ENCODE measurements at places on chromosomes 16 and 17.

GRCh38 chr16:88015806-88016140 is 64.5 kb downstream of the BANP start:
- DNase-seq, result no peak

DNA sequence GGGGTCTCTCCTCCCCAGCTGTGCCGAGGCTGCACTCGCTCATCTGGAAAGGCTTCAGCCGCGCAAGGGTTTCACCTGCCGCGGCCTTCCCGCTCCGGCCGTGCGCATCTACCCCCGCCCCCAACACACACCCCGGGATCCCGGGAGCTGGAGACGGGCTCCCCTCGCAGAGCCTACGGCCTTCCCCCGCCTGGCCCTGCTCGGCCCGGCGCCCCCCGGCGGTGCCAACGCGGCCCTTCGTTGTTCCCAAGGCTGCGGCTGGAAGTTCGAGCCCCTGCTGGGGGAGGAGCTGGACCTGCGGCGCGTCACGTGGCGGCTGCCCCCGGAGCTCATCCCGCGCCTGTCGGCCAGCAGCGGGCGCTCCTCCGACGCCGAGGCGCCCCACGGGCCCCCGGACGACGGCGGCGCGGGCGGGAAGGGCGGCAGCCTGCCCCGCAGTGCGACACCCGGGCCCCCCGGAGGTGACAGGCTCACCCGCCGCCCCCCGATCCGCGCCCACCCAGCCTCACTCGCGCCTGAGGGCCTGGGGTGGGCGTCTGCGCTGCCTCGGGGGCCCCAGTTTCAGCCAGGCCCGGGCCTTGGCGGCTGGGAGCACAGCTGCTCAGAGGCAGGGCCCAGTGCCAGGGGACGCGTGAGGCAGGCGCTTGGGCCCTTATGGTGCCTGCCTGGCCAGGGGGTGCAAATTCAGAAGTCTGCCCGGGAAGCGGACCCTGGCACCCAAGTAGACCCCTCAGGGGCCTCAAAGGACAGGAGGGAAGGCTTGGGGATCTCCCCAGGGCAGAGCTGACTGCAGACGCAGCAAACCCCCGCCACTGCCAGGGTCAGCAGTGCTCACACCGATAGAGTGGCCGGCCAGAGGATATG is 11.2 kb downstream of the GALK1 start:
- DNase-seq, result no peak

DNA sequence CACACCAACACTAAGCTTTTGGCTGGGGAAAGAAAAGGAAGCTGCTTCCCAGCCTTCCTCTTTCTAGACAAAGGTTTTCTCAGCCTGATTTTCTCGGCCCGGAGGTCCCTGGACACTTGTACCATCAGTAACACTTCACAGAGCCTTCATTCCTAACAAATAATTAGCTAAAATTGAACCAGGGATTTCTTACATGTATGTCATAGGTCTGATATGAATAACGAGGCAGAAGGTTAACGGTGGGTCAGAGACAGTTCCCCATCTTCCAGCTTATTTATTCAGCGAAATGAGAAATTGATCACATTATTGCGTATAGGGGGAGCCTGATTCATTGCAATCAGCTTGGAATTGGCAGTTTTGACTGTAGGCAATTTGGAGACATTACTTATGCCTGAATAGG is 142.5 kb downstream of the SALL1 start:
- no peak for DNase-seq

GRCh38 chr17:19673623-19674022 is 25.1 kb downstream of the ALDH3A2 start:
- DNase-seq, result no peak

GRCh38 chr16:27324851-27325301 is 11.1 kb downstream of the IL4R start:
- no peak for DNase-seq

GRCh38 chr17:48004983-48005382 is 32.6 kb downstream of the COPZ2 start:
- peak; percentile 51 for DNase-seq

- no peak for DNase-seq
Observed at GRCh38 chr17:13931111-13931526, 138.2 kb upstream of the COX10 start.

DNA sequence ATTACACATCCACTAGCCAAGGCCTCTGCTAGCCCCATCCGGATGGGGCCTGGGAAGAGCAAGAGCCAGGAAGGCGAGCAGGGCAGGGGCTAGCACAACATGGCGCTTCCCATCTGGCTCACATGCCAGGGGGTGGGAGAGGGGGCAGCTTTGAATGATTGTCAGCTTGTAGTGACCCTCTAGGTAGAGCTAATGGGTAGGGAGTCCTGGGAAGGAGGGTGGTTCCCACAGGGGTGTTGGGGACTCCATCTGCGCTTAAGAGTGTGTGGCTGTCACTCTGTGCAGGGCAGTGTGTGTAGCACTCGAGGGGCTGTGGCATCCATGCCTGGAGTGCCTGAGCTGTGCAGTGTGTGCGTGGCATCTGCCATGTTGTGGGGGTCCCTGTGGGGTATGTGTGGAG is 24.5 kb downstream of the ARHGAP23 start:
- DNase-seq, result no peak

GRCh38 chr16:89138843-89139520 is 32.6 kb upstream of the CDH15 start:
- DNase-seq, result no peak

- no peak for DNase-seq
Observed at GRCh38 chr17:38404174-38404943, 23.9 kb upstream of the ARHGAP23 start.

GRCh38 chr17:28043296-28043695 is 819 bp downstream of the NLK start:
- no peak for DNase-seq

DNA sequence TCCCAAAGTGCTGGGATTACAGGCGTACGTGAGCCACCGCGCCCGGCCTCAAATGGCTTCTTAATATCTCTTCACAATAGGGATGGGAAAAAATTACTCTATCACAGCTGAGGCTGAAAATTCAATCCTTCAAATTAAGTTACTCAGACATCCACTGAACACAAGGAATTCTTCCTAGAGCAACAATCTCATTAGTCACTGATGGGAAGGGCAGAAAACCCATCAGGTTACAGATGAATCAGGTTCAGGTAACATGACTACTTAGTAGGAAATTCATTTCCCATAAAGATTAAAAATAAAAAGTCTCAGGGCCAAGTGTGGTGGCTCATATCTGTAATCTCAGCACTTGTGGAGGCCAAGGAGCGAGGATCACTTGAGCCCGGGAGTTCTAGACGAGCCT is 42.5 kb upstream of the ABR start:
- DNase-seq, result no peak

- DNase-seq, result no peak
Observed at GRCh38 chr17:29066047-29066446, 23.1 kb downstream of the PIPOX start.

DNA sequence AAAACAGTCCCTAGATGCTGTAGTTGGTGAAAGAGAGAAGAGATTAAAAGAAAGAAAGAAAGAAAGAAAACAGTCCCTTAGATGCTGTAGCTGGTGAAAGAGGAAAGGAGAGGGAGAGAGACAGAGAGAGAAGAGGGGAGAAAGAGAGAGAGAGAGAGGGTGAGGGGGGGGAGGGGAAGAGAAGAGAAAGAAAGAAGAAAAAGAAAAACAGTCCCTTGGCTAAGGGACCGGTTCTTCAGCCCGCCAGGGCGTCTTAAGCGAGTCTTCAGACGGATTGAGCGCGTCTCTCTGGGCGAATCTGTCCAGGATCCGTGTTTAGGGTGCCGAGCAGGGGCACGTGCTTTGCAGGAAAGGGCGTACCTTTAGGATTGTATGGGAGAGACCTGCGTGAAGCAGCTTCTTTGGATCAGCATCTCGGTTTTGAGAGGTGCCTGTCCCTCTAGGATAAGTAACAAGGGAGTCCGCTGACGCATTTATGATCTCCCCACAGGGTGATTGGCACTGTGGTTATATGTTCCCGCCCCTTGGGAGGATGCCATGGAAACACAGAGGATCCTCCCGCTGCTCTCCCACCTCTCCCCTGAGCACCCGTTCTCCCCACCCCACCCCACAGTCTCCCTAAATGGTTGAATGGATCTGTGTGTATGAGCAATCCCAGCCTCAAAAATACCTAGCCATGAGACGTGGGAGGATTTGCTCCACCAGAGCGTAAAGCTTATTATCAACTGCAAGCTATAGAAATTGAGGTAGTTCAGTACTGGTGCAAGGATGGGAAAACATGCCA is 16.7 kb downstream of the GNGT2 start:
- peak; percentile 15 for DNase-seq

- no peak for DNase-seq
Observed at GRCh38 chr16:64167936-64168335, 953.9 kb downstream of the CDH11 start.

- DNase-seq, result no peak
Observed at GRCh38 chr16:13435415-13435814, 484.5 kb upstream of the ERCC4 start.

DNA sequence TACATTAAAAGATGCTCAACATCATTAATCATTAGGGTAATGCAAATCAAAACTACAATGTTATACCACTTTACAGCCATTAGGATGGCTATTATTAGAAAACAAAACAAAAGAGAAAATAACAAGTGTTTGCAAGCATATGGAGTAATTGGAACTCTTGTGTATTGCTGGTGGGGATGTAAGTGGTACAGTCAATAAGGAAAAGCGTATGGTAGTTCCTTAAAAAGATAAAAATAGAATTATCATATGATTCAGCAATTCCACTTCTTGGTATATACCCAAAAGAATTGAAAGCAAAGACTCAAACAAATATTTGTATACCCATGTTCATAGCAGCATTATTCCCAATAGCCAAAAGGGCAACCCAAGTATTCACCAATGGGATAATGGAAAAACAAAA is 1.4 kb upstream of the CAPNS2 start:
- DNase-seq, result no peak

- DNase-seq, result no peak
Observed at GRCh38 chr16:21652453-21652852, at the start of gene IGSF6. IGSF6 (minus strand) TSS chr16:21652608; CDS start chr16:21652598, 10 bp downstream.

GRCh38 chr17:39166437-39167335 is 725 bp upstream of the ARL5C start:
- DNase-seq, result no peak

- DNase-seq, result peak; percentile 20
Observed at GRCh38 chr16:11297492-11298142, 16.5 kb upstream of the PRM1 start.

DNA sequence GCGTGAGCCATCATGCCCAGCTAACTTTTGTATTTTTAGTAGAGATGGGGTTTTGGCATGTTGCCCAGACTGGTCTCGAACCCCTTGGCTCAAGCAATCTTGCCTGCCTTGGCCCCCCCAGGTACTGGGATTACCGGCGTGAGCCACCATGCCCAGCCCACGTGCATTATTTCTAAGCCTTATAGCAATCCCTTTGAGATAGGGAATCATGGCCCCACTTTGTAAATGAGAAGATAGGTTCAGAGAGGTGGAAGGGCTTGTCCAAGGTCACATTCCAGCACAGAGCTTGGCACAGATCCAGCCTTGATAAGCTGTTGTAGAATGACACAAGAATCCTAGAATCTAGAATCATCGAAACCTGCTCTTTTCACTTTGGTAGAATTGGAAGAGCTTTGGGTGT is 4.2 kb upstream of the PYCARD start:
- no peak for DNase-seq

- peak; percentile 51 for DNase-seq
Observed at GRCh38 chr16:30628628-30629540, 18.7 kb upstream of the ZNF689 start.

- DNase-seq, result no peak
Observed at GRCh38 chr17:57569021-57569420, 176.1 kb downstream of the CCDC182 start.

DNA sequence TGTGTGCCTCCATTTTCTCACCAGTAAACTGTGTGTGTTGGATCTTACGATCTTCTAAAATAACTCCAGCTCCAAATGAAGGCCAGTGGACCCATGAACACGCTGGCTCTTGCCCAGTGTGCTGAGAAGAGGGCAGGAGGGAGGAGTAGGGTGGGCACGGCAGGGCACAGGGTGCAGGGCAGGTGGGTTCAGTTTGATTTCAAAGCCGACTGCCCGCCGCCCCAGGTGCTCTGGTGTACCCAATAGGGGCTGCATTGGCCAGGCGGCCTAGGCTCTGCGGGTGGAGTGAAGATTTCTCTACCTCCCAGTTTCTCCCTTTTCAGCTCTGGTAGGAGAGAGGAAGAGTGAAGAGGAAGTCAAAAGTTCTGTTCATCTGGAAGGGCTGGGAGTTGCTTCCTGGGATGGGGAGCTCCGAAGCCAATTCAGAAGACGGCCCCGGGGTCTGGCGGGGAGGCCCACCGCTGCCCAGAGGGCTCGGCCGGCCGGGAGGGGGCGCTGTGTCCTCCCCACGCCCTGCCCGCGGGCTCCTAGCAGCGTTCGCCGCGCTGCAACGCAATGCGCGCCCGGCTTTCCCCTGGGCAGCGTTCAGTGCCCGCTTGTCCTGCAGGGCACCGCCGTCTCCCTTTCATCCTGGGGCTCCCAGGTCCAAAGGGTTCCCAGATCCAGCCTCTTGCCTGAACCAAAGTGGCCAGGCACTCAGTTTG is 1.1 kb upstream of the CRHR1 start:
- DNase-seq, result no peak

- peak; percentile 7 for DNase-seq
Observed at GRCh38 chr17:57834146-57834741, 15.6 kb downstream of the MRPS23 start.

- peak; percentile 54 for DNase-seq
Observed at GRCh38 chr17:6279659-6280058, 155.3 kb downstream of the AIPL1 start.

DNA sequence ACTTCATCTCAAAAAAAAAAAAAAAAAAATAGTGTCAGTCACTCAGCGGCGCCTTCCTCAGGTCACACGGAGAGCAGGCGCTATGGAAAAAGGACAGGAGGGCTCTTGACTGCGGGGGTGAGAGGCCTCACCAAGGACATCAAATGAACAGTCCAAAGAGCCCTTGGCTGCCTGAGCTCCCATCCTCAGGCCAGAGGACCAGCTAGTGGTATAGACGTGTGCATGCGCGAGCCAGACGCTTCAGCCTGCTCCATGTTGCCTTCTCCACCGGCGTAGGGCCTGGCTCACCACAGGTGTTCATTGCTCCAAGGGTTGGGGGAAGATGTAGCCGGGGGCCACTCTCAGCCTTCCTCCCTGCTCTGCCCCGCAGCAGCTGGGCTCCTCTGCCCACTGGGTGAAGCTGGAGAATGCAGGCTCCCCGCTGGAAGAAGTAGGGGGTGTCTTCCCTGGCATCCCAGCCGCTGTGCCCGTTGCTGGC is 65.8 kb upstream of the PLCG2 start:
- no peak for DNase-seq

- no peak for DNase-seq
Observed at GRCh38 chr17:68390888-68391545, 66.3 kb downstream of the WIPI1 start.

DNA sequence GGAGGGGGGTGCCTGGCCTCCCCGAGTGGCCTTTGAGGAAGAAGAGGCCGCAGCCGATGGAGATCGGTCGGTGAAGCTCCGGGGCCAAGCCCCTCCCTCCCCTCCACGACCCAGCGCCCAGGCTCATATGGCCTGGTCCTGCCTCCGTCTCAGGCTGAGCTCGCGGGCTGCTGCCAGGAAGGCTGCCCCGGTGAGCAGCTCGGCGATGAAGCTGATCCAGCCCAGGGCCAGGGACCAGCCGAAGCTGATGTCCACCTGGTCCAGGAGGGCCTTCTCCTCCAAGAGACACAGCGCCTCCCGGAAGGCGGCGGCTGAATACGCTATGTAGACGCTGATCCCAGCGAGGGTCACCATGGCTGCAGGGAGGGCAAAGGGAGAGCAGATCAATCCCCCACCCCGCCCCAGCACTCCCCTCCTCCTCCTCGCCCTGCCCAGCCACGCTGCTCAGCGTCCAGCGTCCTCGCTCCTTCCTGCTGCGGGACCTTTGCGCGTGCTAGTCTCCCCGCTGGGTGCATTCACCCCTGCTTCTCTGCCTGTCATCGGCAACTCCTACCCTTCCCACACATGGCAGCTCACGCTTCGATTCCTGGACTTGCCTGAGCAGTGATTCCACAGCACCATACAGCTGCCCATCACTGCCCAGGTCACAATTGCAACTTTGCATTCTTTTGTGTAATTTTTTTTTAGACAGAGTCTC is 20.5 kb downstream of the TMEM114 start:
- DNase-seq, result no peak

All from COR-L47 (cell line).